ENCODE measurements at places on chromosomes 5 and 9. TPM values are rescaled to one million over a fixed set of nuclear protein-coding genes. Genes with fewer than 3 reads are reported as not detected.

The OR1L4 gene
- not detected for total RNA-seq

The CDH9 gene
- not detected for total RNA-seq

The FTMT gene
- total RNA-seq, result not detected

The ALDH1A1 gene
- total RNA-seq, result 118 TPM

The TMEM174 gene
- not detected for total RNA-seq

DNA sequence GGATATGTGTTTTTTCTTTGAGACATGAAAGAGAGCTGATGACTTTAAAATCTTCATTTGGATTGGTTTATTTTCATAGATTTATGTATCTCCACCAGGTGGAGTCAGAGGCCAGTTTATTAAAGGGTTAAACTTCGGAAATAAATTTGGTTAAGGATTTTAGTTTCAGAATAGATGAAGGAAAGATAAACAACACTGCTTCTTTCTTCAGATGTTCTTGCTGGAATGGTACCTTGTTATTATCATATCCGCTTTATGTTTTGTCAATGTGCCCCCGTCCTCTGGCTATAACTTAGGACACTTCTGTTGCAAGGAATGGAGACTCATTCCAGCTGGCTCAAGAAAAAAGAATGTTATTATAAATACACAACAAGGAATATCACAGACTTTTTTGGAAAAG, 81.2 kb downstream of the ALDH1A1 start:
- DNase-seq, result no peak
- H3K36me3 ChIP-seq, result no peaks in the 10 kb centered on the region
- no peak overlapping the region for H3K4me3 ChIP-seq
- H3K27me3 ChIP-seq, result no peaks in the 10 kb centered on the region
- no peaks in the 10 kb centered on the region for H3K4me1 ChIP-seq

DNA sequence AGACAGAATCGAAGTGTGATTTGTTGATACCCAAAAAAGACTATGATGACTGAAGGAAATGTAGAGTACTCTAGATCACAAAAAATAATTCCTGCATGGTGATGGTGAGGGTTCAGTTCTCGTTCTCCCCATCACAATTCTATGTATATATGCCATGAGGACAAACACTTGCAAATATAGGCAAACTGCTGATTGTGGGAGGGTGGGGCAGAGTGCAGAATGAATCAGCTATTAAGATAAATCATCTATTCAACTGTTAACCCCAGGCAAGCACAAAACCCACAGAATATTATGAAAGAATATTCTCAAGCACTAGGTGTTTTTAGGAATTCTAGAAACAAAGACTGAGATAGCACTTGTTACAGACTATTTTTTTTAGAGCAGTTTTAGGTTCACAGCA, 13.9 kb upstream of the UBLCP1 start:
- no peaks in the 10 kb centered on the region for H3K4me1 ChIP-seq
- no peak for DNase-seq
- H3K4me3 ChIP-seq, result no peak overlapping the region
- no peak overlapping the region for H3K27ac ChIP-seq
- H3K36me3 ChIP-seq, result no peaks in the 10 kb centered on the region

DNA sequence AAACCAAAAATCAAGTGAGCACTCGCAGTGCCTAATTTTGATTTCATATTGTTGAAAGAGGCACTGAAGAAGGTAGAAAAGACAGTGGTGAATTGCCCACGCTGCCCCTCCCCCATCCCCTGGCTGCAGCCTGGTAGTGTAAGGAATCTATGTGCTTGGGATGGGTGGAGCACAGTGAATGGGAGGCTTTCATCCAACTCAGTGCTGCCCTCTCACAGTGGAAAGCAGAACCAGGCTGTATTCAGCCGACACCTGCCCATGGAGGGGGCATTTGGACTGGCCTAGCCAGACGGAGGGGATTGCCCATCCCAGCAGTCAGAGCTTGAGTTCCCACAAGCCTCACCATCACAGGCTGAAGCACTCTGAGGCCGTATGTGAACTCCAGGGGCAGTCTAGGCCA, 800.4 kb upstream of the DMAC1 start:
- H3K4me3 ChIP-seq, result no peak overlapping the region
- DNase-seq, result no peak
- H3K4me1 ChIP-seq, result peaks cover 3% of the 10 kb centered on the region
- H3K27me3 ChIP-seq, result no peaks in the 10 kb centered on the region

GRCh38 chr9:70701163-70701562, 286.7 kb upstream of the KLF9 start:
- H3K36me3 ChIP-seq, result no peaks in the 10 kb centered on the region
- H3K27me3 ChIP-seq, result no peaks in the 10 kb centered on the region
- H3K27ac ChIP-seq, result no peak overlapping the region
- H3K4me1 ChIP-seq, result no peaks in the 10 kb centered on the region

DNA sequence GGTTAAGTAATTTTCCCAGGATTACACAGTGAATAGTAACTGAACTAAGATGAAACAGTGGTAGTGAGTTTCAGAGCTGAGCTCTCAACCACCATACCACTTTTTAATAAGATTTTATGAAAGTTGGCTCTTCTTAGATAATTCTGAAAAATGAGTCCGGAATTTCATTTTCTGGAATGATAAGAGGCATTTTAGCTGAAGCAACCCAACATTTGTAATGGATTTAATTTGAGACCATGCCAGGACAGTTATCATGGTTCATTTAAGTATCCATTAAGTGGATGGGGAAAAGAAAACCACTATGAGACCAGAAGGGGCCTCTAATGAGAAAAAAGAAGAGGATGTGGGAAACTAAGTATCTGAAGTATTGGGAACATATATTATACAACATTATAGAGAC, 464.7 kb upstream of the C9orf72 start:
- H3K27me3 ChIP-seq, result no peaks in the 10 kb centered on the region
- H3K4me3 ChIP-seq, result no peak overlapping the region
- DNase-seq, result no peak
- H3K27ac ChIP-seq, result no peak overlapping the region

GRCh38 chr9:90774682-90775081, 26.9 kb upstream of the SYK start:
- no peaks in the 10 kb centered on the region for H3K4me1 ChIP-seq
- H3K36me3 ChIP-seq, result no peaks in the 10 kb centered on the region
- no peak overlapping the region for H3K27ac ChIP-seq

DNA sequence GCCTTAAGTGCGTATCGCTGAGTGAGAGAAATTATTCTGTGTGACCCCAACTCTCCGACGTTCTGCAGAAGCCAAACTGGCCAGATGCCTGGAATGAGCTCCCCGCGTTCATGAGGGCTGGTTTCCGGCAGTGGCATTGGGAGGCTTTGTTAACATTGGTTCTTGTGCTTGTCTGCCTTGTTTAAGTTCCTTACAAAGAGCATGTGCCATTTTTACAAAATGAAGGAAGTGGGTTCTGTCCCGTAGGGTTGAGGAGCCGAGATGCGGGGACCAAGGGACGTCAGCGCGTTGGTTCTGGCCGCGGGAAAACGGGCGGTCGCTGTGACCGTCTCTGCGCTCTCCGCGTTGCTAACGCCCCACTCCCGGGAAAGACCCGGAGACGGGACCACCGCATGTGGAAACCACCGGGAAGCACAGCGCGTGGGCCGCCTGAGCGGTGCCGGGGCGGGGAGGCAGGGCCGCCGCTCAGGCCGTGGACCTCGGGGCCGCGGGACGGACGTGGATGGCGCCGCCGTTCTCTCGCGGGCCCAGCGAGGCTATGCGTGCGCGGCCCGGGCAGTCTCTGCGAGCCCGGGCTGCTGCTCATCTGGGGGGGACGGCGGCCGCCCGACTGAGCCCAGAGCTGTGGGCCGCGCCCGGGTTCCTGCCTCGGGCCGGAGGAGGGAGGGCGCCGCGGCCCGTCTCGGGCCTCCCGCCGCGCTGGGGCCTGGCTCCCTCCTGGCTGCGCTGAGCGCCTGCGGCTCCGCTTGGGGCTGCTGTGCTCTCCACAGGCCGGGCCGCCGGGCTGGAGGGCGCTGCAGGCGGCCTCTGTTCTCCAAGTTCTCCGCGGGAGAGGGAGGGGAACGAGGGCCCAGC, 13.4 kb downstream of the RABL6 start:
- H3K27me3 ChIP-seq, result no peaks in the 10 kb centered on the region
- no peak overlapping the region for H3K4me3 ChIP-seq
- H3K4me1 ChIP-seq, result no peaks in the 10 kb centered on the region
- H3K27ac ChIP-seq, result no peak overlapping the region

DNA sequence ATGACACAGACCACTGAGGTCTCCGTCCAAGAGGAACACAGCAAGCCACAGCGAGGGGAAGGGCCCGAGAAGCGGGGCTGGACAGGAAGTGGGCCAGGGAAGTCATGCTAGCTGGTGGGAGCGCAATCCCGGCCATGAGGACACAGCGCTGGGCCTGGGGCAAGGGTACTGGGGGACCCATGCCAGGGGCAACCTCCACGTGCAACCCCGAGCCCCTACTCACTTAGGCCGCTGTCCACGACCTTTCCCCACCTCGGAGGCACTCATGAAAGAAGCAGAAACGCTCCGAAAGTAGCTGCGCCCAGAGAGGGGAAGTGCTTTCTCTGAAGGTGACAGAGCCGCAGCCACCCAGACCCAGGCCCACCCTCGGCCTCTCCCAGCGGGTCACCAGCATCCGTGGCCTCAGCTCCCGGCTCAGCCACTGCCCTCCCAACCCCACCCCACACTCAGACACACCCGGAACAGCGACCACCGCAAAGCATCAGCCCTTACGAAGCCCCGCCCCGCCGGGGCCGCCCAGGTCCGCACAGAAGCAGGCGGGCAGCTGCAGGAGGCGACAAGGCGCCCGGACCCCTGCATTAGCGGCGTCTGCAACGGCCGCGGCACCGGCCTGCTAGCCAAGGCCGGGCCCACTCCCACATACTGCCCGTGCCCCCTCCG, 782 bp downstream of the BICD2 start:
- H3K27me3 ChIP-seq, result no peaks in the 10 kb centered on the region
- H3K27ac ChIP-seq, result no peak overlapping the region
- H3K4me1 ChIP-seq, result no peaks in the 10 kb centered on the region
- peak overlapping the region; percentile 94 for H3K4me3 ChIP-seq
- peak; percentile 82 for DNase-seq
- H3K36me3 ChIP-seq, result no peaks in the 10 kb centered on the region

- no peaks in the 10 kb centered on the region for H3K4me1 ChIP-seq
- H3K4me3 ChIP-seq, result no peak overlapping the region
- no peak for DNase-seq
- no peaks in the 10 kb centered on the region for H3K36me3 ChIP-seq
- H3K27me3 ChIP-seq, result no peaks in the 10 kb centered on the region
These were observed 62.7 kb downstream of the ANKRD33B start for GRCh38 chr5:10626473-10627013.

GRCh38 chr9:75152416-75152815, 64.1 kb downstream of the OSTF1 start:
- no peak for DNase-seq
- no peak overlapping the region for H3K4me3 ChIP-seq
- no peak overlapping the region for H3K27ac ChIP-seq
- H3K36me3 ChIP-seq, result no peaks in the 10 kb centered on the region

DNA sequence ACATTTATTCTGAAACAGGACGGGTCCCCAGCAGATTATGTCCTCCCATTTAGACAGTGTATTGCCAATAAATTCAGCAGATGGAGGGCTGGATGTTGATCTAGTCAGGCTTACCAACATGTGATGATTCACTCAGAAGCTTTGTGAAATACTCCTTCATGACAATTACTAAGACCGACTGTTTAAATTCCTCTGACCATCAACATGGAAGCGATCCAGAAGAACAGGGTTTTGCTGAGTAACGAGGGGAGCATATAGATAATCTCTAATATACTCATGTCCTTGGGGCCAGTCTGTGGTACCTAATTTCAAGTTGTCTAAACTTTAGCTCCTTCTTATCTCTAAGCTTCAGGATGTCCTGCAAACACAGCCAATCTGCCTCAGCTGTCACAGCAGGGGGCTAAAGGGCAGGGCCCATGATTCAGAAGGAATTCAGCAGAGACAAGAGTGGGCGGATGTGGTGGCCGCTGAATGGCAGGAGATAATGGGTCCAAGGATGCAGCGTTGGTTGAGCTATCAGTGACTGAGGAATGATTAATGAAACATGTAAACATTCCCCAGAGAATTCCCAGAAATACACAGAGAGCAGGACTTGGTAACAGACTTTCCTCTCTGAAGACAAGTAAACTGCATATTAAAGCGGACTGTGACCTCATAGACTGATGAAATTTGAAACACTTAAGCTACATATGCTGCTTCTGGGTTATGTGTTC, 109.4 kb downstream of the ANKRD55 start:
- H3K4me1 ChIP-seq, result no peaks in the 10 kb centered on the region
- no peaks in the 10 kb centered on the region for H3K36me3 ChIP-seq

DNA sequence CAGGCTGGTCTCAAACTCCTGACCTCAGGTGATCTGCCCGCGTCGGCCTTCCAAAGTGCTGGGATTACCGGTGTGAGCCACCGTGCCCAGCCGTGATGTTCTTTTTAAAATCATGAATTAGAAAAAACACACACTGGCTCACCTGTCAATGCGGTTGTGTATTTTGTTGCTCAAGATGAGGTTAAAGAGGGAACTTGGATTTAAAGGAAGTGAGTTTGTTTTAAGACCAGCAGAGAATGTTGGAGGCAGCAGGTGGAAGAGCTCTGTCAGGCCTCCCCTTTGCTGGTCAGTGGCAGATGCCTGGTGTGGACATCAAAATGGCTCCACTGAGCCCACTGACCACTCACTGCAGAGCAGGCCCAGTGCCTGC, 38.9 kb downstream of the WNK2 start:
- DNase-seq, result no peak
- no peak overlapping the region for H3K27ac ChIP-seq
- no peaks in the 10 kb centered on the region for H3K27me3 ChIP-seq
- H3K4me3 ChIP-seq, result no peak overlapping the region

GRCh38 chr5:178468196-178468685, 122.0 kb downstream of the COL23A1 start:
- no peaks in the 10 kb centered on the region for H3K27me3 ChIP-seq
- no peak overlapping the region for H3K4me3 ChIP-seq
- DNase-seq, result no peak
- H3K4me1 ChIP-seq, result no peaks in the 10 kb centered on the region
- H3K36me3 ChIP-seq, result no peaks in the 10 kb centered on the region

- DNase-seq, result no peak
- no peak overlapping the region for H3K4me3 ChIP-seq
- H3K27ac ChIP-seq, result no peak overlapping the region
- H3K4me1 ChIP-seq, result peaks cover 17% of the 10 kb centered on the region
- no peaks in the 10 kb centered on the region for H3K36me3 ChIP-seq
- H3K27me3 ChIP-seq, result no peaks in the 10 kb centered on the region
These were observed 7.4 kb upstream of the MOB3B start for GRCh38 chr9:27537027-27537435.

DNA sequence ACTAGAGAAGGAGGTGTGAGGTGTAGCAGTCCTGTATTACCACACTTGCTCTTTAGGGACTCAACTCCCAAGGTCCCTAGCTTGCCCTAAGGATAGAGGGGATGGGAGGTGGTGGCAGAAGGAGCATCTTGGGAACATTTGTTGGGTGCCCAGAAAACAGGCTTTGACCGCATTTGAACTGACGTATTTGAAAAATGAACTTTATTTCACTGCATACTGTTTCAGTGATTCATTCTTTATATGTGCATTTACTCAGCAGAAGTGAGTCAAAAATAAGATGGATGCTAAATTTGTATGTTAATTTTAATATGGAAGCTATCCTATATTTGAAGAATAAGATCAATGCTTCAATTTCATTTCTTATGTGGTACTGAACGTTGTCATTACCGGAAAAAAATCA, 18.7 kb downstream of the DMRT3 start:
- H3K27me3 ChIP-seq, result no peaks in the 10 kb centered on the region
- H3K27ac ChIP-seq, result no peak overlapping the region
- no peak overlapping the region for H3K4me3 ChIP-seq
- DNase-seq, result no peak
- no peaks in the 10 kb centered on the region for H3K36me3 ChIP-seq

GRCh38 chr5:120604884-120605283, 140.8 kb downstream of the PRR16 start:
- no peak overlapping the region for H3K27ac ChIP-seq
- no peaks in the 10 kb centered on the region for H3K27me3 ChIP-seq
- no peaks in the 10 kb centered on the region for H3K36me3 ChIP-seq
- no peak overlapping the region for H3K4me3 ChIP-seq
